ENCODE measurements at places on chromosomes 2 and 18.

DNA sequence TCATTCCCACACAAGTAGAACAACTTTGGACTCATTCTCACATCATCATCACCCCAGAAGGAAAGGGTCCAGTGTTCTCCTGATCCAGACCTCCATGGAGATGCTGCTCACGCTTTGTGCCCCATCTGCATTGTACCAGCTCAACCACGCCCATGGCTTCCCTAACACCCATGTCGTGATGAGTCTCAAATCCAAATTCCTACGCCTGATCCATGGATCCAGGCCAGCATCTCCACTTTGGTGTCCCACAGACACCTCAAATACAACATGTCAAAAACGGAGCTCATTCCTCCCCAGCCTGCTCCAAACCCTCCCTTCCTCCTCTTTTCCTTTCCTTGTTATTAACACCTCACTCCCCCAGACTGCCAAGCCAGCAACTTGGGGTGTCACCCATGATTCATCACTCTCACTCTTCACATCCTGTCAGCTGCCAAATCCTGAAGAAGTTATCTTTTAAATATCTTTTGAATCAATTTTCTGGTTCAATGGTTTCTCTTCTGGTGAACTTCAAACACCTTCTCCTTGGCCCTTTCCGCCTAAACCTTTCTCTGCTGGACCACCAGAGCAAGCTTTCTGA lies 30.2 kb upstream of the FAM124B start:
- DNase-seq, result no peak

DNA sequence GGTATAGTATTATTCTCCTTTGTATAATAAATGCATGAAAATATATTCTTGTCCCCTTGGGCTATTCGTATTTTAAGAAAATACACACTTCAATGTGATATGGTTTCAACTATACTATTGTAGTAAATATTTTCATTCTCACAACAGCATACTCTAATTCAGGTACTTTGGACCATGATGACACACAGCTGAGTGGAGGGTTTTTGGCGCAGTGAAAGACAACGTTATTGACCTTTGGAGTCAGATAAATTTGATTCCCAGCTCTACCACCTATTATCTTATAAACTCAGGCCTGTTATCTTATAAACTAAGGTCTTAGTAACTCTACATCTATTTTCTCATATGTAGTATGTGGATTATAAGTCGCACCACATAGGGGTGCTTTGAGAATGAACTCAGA lies 895.9 kb upstream of the DDX18 start:
- no peak for DNase-seq

DNA sequence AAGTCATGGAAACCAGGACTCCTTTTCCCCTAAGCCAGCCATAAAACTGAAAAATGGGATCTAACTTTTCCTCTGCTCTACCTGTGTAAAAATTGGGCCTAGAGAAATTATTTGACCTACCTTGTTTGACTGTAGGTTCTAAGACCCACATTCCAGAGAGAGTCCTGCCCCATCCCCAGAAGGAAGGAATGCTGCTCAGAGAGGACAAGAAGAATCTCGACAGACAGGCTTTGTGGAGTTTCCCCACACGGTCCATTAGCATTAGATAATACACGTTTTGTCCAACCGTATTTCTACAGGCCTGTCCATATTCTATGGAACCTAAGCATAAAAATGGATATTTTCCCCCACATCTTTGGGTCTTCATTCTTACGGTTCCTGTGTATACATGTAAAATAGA lies 403.3 kb downstream of the METTL4 start:
- DNase-seq, result no peak

DNA sequence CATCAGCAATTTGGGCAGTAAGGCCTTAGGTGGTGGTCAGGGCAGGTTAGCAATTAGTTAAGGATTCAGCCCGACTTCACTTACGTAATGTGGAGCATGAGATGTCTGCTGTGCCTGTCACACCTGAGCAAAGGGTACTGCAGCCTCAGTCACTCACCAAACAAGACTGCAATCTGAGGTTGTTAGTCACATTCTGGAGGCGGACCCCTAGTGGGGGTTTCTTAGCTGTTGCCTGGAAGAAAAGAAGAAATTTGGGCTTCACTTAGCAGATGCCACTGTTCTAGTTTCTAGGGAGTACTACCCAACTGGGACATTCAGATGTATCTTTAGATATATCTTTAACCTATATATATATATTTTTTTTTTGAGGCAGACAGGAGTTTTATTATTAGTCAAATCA lies 529.9 kb downstream of the SLC4A3 start:
- no peak for DNase-seq

GRCh38 chr2:190103144-190103543 lies 40.6 kb upstream of the MSTN start:
- DNase-seq, result no peak

DNA sequence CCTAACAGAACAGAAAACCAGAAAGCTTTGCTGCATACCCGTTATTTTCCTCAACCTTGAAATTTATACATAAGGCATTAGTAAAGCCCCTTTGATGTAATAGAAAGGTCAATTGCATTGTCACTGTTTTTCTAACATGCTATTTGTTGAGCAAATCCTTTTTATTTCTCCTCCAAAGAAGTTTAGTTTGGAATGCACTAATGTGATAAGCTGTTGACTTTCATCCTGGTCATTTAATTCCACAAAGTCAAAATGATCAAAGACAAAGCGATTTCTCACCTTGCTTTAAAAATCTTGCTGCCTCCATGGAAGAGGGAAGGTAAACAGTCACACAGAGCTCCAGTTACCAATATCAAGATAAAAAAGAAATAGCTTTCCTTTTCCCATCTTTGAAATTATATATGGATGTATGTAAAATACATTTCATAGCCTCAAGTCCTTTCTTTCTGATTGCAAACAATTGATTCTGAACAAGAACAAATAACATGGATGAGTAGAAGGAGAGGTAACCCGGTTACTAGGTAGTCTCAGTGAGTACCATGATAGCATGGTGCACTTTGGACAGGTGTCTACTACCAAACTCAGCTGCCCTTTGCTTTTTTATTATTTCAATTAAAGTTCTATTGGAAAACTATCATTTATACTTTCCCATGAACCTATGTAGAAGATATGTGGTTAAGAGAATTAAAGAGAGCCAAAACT lies 452.7 kb downstream of the STK39 start:
- no peak for DNase-seq

- DNase-seq, result peak; percentile 59
Measured at GRCh38 chr2:111634995-111635538, 248.9 kb downstream of the ANAPC1 start.

DNA sequence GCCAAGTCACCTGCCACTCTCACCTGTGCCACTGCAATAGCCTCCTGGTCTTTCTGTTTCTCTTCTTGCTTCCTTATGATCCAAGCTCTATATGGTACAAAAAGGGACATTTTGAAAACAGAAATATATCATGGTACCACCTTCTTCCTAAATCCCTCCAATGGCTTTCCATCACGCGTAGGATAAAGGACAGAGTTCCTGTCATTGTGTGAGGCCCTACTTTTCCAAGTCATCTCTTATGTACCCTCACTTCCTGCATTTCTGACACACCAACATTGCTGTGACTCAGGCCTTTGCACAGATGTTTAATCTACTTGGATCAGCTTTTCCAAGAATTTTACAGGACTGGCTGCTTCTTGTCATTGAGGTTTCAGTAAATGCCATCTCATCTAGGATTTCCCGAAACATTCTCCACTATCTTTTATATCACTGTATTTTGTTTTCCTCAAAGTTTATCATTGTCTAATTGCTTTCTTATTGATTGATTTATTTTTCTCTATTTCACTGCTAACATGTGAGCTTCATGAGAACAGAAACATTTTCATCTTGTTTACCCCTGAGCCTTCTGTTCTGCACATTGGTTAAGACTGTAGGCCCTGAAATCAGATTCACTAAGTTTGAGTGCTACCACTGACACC lies 426.1 kb upstream of the FANCL start:
- no peak for DNase-seq

DNA sequence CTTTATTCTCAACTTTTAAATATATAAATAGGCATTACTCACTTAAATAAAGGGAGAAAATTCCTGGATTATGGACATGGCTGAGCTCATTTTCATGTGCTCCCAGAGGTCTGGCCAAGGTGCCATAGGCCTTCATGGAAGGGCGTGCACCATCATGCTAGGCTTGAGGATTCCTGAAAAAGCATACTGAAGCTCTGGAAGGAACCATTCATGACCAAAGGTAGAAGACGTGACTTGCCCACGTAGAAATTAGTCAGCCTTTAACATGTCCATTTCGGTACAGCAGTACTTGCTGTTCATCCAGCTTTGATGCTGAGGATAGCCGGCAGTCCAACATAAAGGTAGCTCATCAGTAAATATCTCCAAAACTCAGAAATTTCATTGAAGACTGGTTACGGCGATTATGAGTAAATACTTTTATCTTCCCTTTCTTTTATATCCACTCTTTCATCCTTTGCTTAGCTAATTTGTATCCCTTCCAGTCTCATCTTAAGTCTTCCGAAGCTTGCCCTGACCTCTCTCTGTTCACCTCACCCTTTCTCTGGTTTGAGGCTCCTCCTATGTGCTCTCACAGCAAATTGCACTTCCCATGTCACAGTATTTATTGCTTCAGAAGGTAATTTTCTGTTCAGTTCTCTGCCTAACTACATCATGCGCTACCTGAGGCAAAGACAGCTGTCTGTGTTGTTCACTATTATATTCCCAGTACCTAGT lies 32.3 kb upstream of the ASNSD1 start:
- DNase-seq, result no peak

DNA sequence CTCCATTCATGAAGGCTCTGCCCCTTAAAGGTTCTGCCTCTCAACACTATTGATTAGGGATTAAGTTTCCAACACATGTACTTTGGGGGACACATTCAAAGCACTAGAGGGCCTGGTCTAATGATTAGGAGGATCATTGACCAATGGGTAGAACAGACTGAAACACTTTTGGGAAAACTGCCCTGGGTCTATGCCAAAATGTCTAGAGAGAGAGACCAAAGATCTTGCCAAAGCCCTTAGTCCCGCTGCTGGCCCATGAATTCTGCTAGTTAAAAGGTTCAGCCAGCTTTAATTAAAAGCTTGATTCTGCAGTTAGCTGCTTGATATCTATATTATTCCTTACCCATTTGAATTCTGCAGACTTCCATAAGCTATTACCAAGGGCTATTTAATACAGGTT lies 613.2 kb downstream of the SLC4A3 start:
- no peak for DNase-seq

DNA sequence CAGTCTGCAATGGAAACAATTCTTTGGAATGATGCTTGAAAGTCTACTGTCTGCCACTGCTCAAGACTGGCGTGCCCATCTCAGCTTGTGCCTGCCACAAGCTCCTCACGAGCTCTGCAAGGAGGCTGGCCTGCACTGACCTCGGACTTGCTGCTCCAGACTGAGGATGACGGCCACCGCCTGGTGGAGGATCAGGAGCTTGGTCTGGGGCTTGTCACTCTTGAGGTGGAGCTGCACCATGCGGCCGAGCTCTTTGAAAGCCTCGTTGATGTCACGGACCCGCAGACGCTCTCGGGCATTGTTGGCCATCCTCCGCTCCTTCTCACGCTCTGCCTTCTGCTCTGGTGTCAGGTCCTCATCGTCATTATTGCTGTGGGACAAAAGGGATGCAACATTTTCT lies 269.4 kb upstream of the CCDC68 start:
- no peak for DNase-seq

DNA sequence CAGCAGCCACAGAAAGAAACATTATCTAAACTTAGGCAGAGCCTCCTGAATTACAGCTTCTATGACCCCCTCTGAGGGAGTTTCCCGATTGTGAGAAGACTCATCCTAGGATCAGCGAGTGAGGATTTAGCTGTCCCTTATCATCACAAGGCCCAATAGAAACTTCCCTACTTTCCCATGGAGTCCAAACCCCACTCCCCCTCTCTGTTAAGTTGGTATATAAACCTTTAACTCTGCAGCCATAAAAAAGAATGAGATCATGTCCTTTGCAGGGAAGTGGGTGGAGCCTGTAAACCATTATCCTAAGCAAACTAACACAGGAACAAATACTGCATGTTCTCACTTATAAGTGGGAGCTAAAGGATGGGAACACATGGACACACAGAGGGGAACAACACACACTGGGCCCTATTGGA lies 78.8 kb downstream of the MYL12B start:
- DNase-seq, result peak; percentile 61

GRCh38 chr2:233443511-233444183 lies 89.4 kb downstream of the DGKD start:
- DNase-seq, result peak; percentile 79

GRCh38 chr18:63514888-63515678 lies 27.1 kb upstream of the SERPINB12 start:
- no peak for DNase-seq

- DNase-seq, result no peak
Measured at GRCh38 chr2:79982445-79982844, 322.1 kb downstream of the LRRTM1 start.

DNA sequence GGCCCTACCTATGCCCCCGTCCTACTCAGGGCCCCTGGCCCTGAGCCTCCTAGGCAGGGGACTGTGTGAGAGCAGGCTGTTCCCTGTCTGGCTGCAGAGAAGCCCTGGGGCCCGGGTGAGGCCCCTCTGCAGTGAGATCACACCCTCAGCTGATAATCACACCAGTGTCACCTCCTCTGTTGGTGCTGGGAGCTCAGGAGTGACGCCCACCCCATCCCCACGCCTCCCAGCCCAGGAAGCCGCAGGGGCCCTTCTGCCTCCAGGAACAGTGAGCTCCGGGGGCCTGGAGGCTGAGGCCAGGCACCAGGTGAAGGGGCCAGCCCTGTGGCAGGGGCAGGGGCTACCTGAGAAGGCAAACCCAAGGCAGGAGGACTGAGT lies 20.0 kb downstream of the KCNIP3 start:
- no peak for DNase-seq

DNA sequence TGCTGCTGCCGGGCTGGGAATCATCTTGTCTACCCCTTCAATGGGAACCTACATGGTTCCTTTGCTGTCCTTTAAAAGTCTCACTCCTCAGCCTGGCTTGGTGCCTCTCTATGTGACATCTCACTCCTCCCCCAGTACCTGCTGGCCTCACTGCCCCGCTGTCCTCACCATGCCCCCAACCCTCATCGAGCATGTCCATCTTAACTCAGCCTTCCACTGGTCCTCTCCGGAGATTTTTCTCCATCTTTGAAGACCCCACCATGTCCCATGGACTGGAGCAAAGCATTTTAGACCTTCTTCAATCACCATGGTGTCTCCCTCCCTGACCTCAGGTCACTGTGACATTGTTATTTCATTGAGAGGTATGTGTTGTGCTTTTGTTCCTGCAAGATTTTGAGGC lies 58.1 kb upstream of the SIX3 start:
- no peak for DNase-seq

- no peak for DNase-seq
Measured at GRCh38 chr2:46550686-46551404, 71.5 kb downstream of the TMEM247 start.

GRCh38 chr2:188726626-188727247 lies 247.4 kb upstream of the COL3A1 start:
- DNase-seq, result no peak
